ENCODE measurements at places on chromosomes 3 and 15.
A peak's percentile ranks its signal among the peaks of the same experiment; 100 is the strongest.

GRCh38 chr3:46734773-46735172 is 17.1 kb upstream of the PRSS50 start:
- DNase-seq: no peak

DNA sequence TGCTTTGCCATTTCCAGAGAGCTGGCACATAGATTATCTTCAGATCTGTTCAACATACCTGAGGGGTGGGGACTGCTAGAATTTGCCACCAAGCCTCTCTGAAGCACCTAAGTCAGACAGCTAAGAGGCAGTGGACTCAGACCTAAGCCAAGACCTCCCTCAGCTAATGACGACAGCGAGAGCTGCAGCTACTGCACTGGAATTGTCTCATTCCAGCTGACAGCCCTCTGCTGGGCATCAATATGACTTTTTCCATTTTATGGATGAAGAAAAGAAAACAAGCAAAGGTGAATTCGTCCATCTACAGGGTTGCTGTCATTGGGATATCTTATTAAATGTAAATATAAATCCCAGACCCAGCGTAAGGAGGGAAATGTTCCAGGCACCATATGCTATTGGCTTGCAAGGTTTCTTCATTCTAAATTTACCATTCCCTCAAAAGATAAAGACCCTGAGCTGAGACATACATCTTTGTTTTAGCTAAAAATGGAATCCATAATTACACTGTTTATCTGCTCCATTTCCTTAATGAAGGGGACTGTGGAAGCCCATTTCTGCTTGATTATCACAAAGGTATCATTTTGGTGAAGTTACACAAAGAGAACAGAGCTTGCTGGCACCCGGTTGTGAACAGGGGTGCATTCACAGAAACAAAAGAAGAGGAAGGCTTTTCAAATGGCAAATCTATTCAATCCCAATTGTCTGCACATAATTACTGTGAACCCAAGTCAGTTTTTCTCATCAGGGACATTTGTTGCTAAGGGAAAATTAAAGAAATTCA is 85.5 kb upstream of the LRTM1 start:
- no peak for DNase-seq

DNA sequence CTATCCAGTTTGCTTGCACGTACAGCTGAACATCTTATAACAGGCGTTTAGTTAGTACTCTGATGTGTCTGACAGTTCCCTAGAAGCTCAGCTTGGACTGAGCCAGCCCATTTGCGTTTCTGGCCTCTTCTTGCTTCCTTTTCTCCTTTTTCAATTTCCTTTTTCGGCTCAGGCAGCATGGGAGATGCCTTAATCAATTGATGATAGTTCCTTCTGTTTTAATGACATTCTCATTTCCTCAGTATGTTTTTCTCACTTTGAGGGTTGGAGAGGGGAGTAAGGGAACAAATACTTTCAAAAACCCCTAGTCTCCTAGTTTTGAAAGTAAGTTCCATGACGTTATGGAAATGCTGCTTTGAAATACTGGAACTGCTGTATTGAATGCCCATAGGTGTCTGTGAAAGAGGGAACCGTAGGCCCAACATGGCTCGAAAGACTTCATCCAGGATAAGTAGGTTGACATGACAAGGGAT is 18.9 kb downstream of the IL1RAP start:
- DNase-seq: no peak

DNA sequence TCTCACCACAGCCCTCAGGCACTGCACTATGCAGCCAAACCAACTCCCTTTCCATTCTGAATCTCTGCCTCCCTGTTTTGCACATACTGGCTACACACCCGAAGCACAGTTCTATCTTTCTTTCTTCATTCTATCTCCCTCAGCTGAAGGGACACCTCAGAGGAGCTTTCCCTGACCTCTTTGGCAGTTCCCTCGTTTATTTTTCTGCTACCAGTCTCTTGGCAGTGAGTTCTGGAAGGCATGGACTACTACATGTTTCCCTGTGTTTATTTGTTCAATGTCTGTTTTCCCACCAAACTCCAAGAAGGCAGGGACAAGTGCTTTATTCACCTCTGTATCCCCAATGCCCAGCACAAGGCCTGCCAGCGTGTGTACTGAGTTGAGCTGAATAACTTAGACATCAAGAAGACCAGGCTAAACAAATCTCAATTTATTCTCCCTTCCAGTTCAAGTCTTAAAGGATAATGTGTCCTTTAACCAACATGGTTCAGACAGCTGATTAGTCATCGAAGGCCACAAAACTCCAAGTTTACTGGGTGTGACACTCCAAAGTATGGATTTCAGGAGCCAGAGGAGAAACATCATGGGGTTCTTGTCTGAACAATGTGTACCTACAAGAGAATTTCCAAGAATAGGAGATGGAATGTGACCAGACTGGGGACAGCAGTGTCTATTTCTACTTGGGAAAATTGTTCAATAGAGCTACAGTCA is 260.1 kb upstream of the CTNNB1 start:
- no peak for DNase-seq

DNA sequence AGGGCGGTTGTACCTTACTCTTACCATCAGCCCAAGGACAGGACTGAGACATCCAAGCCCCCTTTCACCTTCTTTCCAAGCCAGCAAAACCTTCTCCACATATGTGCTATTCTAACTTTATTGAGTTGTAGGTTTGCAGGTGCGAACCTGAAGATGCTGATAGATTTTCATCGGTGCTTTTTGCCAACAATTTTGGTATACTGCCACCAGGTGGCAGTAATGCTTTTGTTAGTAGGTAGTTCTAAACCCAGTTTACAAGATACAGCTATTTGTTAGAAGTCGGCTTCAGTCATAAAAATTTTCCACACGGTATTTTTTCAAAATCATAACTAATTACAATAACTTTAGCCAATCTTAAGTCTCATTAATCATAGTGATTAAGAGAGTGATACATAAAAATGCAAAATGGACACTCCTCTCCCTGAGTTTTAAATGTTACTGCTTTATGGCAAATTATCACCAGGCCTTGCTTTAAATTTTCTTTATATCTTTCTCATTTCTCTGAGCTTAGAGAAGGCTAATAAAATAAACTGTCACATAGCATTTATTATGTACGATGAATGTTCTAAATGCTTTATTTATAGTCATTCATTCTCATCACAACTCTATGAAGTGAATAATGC is 636 bp downstream of the TBC1D21 start:
- peak; percentile 11 for DNase-seq

DNA sequence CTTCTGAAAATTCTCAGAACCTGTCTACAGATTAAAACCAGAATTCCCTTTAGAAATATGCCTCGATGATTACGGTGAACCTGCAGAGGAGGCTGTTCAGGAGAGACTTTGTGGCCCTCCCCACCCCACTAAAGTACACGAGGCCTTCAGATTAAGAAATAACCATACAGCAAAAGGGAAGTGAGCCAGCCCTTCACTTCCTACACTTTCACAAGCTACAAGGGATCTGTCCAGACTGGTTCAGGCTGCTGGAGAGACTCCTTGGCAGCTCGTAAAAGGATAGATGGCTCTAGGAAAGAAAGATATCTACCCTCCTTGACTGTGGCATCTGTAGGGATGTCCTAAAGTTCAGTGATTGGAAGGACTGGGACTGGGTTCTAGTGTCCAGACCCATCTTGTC is 102.6 kb downstream of the ALDH1A2 start:
- no peak for DNase-seq

DNA sequence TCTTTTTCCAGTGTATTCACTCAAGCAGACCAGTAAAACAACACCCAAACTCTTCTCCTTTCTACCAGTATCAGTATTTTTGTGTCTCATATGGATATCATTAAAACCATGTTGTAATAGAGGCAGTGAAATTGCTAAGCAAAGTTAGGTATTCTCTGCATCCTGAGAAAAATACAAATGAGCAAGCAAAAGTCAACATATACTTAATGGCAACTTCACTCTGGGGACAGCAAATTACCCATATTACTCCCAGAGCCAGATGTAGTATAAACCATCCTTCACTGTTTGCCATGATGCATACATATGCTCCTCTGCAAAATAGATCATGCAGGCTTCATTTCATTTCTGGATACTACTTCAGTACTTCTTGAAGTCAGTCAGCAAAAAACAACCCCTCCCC is 22.1 kb downstream of the UBA5 start:
- DNase-seq: no peak

DNA sequence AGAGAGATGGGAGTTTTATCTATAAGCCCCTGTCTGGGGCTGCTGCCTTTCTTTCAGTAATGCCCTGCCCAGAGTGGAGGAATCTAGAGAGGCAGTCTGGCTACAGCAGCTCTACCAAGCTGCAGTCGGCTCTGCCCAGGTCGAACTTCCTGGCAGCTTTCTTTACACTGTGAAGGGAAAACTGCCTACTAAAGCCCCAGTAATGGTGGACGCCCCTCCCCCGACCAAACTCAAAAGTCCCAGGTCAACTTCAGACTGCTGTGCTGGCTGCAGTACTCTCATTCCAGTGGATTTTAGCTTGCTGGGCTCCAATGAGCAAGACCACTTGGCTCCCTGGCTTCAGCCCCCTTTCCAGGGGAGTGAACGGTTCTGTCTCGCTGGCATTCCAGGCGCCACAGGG is 65.9 kb upstream of the RARB start:
- DNase-seq: no peak

GRCh38 chr3:154015307-154015706 is 105.9 kb upstream of the ARHGEF26 start:
- no peak for DNase-seq

GRCh38 chr3:45224824-45225464 is 1.1 kb downstream of the TMEM158 start:
- peak; percentile 64 for DNase-seq

GRCh38 chr3:22887664-22888291 is 315.3 kb upstream of the UBE2E2 start:
- DNase-seq: no peak

DNA sequence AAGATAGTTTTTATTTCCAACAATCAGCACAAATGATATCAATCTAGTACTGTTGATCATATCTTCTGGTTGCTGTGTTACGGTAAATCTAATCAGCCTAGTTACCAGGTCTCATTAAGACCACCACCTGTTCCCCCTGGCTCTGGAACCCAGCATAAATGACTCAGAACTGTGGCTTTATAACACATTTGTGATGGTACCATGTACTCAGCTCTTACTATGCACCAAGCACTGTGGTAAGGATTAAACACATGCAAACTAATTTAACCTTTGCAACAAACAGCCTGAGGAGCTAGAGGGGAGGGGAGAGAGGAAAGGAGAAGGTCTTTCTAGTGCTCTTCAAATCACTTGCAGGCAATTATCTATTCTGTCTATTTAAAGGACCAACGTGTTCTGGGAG is 173.9 kb upstream of the LMCD1 start:
- DNase-seq: no peak

GRCh38 chr15:65824941-65825544 is 33.0 kb upstream of the DENND4A start:
- peak; percentile 36 for DNase-seq

- DNase-seq: no peak
Observed at GRCh38 chr15:100692671-100693070, 90.3 kb downstream of the ASB7 start.

- no peak for DNase-seq
Observed at GRCh38 chr3:123383091-123384053, 65.5 kb downstream of the ADCY5 start.

- DNase-seq: no peak
Observed at GRCh38 chr3:124557-125179, 71.9 kb upstream of the CHL1 start.

DNA sequence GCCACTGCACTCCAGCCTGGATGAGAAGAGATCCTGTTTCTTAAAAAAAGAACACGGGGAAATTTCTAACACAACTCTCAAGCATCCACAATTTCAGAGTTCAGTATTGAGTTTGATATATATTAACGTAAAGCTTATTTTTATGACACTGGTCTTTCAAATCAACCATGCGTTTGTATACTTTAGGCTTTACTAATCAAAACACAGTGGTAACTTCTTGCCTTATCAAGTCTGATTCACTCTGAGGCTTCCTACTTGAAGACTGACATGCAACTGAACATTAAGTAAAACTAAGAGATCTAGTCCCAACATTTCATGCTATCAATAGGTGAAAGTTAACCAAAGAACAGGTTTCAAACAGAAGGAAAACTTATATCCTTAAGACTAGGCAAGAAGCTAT is 46.7 kb downstream of the PRTG start:
- DNase-seq: no peak

GRCh38 chr3:177229791-177230190 is 32.5 kb upstream of the TBL1XR1 start:
- no peak for DNase-seq

- DNase-seq: no peak
Observed at GRCh38 chr15:57528940-57529565, 62.7 kb upstream of the MYZAP start.

DNA sequence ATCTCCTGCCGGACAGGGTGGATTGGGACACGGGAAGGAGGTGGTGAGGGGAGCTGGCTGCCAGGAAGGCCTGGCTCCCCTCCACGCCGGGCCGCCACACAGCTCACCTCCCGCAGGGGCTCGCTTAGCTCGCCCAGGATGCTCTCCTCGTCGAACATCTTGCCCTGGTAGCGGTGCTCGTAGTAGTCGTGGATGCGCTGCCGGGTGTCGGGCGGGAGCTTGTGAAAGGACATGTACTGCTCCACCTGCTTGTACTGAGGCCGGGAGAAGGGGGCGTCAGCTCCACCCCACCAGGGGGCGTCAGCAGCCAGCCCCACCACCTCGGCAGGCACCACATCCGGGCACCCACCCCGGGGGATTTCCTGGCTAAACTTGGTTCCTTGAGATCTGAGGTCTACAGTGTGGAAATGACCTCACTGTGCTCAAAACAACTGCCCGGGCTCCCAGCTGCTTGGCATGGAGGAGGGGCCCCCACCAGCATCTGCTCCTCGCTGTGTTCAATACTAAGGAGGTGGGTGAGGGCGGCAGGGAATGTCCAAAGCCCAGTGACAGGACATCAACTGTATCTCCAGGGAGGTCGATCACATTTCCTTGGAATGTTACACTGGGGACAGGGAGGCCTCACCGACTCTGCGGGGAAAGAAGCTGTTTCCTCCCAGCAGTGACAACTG is 43.4 kb downstream of the HCN4 start:
- no peak for DNase-seq

- DNase-seq: no peak
Observed at GRCh38 chr3:32137870-32138269, 31.4 kb downstream of the GPD1L start.

GRCh38 chr3:87873136-87873535 is 185.7 kb downstream of the CGGBP1 start:
- no peak for DNase-seq

- DNase-seq: no peak
Observed at GRCh38 chr3:54376142-54376807, 253.9 kb downstream of the CACNA2D3 start.
